ENCODE measurements at places on chromosomes 4 and X.

DNA sequence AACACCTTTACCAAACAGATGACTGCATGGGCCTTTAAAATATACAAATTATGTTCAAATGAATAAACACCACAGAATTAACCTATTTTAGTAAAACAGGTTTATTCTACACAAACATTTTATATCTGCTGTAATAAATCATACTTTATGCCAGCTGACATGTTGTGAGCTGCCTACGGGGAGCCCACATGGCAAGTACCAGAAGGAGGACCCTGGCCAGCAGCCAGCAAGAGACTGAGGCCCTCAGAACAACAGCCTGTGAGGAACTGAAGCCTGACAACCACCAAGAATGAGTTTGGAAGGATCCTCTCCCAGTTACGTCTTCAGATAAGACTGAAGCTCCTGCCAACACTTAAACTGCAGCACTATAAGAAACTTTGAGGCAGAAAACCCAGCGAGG is 377.0 kb downstream of the PDGFC start:
- no peak for DNase-seq

GRCh38 chr4:20426028-20426427 is 174.3 kb downstream of the SLIT2 start:
- DNase-seq = no peak

DNA sequence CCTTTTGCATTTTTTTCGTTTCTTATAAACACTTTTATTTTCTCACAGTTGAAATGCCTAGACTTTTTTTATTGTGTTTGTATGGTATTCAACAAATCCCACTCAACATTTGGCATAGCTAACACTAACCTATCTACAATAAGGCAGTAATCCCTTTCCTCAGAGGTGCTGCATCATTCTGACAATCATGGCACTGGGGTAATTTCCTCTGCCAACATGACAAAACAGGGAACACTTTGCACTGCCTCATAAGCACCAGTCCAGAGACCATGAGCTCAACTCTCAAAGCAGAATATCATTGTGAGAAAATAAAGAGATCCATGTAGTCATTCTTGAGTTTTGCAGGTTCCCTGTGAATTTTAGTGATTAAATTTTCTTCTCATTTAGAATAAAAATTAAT is 183.8 kb upstream of the INTU start:
- DNase-seq = no peak

- DNase-seq = no peak
These were observed 12.0 kb upstream of the CD38 start for GRCh38 chr4:15765910-15766697.

GRCh38 chrX:118534716-118535493 is 39.3 kb downstream of the DOCK11 start:
- DNase-seq = no peak

GRCh38 chr4:77843628-77844027 is 19.0 kb upstream of the MRPL1 start:
- no peak for DNase-seq

DNA sequence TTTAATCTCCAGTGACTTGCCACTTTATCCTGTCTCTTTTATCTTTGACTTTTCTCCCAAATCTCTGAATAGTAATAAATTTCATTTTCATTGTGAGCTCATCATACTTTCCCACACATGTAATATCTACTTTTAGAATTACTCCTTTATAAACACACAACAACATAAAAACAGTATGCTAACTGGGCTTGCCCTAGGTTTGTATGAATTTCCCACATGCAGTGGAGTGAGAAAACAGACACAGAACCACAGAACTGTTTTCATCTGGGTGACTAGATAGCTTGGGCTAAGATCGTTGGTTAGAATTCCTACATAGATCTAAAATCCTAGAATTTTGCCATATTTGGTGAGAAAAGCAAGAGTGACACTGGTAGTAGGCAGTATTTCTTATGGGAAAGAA is 409.5 kb downstream of the SPRY1 start:
- DNase-seq = no peak

GRCh38 chr4:40357738-40358137 is 22.6 kb downstream of the CHRNA9 start:
- DNase-seq = no peak

DNA sequence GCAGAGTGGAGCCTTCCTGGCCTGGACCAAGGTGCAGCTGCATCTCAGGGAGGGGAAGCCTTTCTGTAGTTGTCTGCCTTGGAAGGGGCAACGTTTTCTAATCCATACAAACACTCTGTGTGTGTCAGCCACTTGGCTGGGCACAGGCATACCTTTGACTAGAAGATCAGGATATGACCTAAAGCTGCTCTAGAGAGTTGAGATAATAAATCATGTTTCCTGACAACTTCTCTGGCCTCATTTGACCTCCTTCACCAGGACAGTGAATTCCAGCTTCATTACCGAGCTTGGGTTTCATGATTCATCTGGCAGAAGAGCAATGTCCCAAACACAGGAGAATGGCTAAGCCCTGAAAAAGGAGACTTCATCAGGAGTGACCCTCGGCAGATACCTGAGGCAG is 89.6 kb upstream of the KIT start:
- no peak for DNase-seq

DNA sequence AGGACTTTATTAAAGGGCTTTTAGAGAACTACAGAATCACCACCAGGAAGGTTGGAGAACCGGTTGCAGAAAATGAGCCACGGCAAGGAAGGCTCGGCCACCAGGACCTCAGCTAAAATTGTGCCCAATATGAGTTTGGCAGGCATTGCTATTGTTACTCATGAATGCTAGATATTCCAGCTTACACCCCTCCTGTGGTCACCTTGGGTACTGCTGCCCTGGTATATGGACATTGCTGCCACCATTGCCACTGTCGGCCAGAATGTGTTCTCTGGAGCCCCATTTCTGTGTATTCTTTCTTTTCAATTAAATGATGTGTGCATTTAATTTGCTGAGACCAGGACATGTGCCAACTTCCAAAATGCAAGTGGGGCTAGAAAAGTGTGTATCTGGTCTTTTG is 626.7 kb upstream of the BOD1L1 start:
- DNase-seq = peak; percentile 65

DNA sequence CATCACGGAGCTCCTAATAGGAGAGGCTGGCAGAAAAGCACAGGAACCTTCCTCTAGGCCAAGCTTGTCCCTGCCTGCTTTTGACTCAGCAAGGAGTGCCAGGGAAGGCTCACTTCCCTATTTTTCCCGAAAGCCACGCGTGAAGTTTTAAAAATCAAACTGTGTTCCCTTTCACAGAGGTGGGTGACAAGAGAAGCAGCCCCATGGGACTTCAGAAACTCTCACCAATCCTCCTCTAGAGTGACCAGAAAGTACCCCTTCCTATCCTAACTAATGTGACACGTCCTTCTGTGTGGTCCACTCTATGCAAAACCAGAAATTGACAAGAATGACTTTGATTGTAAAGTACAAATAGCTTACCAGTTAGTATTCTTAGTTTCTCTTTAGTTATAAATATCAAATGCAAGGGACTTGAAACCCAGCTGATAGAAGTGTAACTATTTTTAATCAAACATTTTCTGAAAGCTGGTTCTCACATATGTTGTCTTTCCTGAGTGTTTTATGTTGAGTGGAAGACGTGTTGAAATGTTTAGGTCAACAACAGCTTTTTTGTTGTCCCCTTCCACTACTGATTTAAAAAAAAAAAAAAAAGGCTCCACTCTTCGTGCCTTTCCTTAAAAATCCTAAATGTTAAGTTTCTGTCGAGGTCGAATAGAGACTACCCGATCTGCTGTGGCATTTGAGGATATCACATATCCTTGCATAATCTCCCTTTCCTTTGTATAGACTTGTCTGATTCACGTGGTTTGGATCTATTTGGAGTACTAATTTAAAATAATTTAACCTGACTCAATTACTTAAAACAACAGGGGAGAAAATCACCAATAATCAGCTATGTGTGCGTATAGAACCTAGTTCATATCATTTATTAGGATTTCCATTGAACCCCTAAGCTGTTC is 42.1 kb downstream of the NFKB1 start:
- DNase-seq = no peak

DNA sequence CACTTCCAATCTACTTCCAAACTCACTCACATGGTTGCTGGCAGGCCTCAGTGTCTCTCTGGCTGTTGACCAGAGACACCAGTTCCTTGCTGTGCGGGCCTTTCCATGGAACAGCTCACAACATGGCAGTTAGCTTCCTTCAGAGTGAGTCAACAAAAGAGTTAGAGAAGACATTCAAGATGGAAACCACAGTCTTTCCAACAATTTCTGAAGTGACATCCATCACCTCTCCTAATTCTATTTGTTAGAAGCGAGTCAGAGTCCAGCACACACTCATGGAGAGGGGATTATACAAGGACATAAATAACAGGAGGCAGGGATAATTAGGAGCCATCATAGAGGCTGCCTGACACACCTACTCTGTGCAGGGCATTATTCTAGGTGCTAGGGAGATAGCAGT is 62.5 kb upstream of the TMEM164 start:
- no peak for DNase-seq

DNA sequence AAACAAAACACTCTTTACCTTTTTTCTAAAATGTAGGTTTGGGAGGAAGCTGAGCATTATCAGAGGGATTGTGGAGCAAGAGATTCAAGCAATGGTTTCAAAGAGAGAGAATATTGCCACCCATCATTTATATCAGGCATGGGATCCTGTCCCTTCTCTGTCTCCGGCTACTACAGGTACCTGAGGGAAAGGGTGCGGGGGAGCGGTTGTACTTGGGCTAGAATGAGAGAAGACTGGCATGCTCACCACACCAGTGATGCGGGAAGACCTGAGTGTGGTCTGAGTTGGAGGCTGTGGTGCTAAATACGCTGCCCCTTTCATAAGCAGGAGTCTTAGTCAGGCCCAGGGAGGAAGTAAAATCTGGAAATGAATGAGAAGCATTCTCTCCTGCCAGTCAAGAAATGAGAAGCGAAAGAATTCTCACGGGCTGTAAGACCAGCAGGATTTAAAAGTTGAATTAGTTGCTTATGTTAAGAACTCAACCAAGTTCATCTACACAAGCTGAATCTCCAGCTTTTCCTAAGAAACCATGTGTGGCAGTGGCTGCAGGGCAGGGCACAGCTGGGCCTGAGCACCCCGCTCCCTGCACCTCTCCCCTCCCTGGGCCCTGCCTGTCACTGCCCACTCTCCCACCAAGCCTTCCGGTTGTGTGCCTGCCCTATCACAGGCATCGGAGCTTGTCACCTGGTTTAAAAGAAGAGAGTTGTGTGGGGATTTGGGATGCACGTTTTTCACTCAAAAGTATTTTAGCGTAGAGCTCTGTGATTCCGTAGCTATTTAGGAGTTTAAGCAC is 24.8 kb upstream of the MSANTD1 start:
- DNase-seq = no peak

DNA sequence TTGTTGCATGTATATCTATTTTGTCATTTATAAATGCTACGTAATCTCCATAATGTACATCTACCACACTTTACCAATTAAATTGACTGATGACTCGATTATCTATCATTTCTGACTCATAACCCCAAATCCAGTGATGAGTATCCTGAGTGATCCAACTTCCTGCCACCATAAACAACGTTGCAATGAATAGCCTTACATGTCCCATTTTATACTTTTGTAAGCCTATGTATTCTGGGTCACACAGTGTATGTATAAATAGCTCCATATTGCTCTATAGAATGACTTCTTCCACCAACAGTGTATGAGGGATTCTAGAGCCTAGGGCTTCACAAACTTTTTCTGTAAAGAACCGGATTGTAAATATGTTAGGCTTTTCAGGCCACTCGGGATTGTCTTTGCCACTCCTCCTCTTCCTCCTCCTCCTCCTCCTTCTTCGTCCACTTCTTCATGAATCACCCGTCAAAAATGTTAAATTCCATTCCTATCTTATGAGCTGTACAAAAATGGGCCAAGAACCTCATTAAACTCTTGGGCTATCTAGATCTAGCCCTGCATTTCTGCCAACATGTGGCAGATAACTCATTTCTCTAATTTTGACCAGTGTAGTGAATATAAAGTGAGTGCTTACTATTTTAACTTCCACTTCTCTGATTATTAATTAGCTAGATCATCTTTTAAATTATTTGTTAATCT is 672.2 kb upstream of the AMOT start:
- DNase-seq = no peak

DNA sequence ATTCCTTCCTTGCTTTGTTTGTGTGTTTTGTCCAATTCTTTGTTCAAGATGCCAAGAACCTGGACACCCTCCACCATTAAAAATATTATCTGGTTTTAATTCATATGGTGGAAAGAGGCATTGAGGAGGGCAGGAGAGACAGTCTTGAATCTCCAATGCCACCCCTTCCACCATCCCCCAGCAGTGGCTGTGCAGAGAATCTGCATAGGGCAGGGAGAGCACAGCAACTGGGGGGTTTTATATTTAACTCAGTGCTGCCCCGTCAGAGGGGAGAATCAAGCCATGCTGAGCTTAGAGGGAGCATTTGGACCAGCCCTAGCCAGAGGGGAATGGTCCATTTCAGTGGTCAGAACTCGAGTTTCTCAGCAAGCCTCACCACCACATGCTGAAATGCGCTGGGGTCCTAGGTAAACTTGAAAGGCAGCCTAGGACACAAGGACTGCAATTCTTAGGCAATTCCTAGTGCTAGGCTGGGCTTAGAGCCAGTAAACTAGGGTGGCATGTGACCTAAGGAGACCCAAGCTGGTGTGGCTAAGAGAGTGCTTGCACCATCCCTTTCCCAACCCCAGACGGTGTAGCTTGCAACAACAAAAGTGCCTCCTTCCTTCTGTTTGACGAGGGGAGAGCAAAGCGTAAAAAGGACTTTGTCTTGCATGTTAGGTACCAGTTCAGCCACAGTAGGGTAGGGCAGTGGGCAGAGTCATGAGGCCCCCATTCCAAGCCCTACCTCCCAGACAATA is 34.2 kb downstream of the CCDC158 start:
- DNase-seq = no peak

DNA sequence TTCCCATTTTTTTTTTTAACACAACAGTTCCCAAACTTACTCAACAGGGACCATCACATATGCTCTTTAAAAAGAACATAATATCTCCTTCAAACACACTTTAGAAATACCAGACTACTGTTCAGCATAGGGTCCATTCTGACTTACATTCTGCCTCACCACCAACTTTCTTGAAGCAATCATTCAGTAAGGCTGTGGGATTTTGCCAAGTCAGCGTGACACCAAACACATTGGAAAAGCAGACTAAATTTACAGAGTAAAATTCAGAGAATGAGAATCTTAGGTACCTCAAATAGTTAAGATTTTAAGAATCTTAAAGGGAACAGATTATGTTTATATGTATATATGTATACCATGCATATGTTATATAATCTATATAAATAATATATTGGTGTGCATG is 7.2 kb upstream of the PUDP start:
- DNase-seq = no peak

DNA sequence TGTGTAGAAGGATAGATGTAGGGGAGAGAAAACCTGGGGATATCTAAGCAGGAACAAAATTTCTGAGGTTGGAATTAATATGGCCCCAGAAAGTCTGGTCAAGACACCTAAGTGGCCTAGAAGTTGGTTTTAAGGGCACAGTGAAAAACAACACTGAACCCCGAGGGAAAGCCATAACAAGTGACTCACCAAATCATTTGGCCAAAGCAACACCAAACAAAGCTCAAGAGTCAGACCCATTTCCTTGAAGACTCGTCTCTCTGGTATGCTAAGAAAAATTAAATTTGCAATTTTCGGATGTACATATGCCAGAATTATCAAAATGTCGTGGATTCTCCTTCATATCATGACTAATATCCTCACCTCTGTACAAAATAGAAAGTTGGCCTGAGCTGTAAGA is 162.9 kb downstream of the SMIM20 start:
- no peak for DNase-seq
